Activated naive CD4-positive, alpha-beta T cell treated with anti-CD3 and anti-CD28 coated beads, Interleukin-2, amount 50 U/mL, for 72 hours (primary cell): ENCODE measurements at places on chromosomes 1 and 21. TPM values are rescaled to one million over a fixed set of nuclear protein-coding genes. Genes with fewer than 3 reads are reported as not detected.

Gene RSRP1
- 154 TPM for total RNA-seq

GRCh38 chr1:45922813-45923212 lies 119.4 kb downstream of the MAST2 start:
- DNase-seq = no peak

DNA sequence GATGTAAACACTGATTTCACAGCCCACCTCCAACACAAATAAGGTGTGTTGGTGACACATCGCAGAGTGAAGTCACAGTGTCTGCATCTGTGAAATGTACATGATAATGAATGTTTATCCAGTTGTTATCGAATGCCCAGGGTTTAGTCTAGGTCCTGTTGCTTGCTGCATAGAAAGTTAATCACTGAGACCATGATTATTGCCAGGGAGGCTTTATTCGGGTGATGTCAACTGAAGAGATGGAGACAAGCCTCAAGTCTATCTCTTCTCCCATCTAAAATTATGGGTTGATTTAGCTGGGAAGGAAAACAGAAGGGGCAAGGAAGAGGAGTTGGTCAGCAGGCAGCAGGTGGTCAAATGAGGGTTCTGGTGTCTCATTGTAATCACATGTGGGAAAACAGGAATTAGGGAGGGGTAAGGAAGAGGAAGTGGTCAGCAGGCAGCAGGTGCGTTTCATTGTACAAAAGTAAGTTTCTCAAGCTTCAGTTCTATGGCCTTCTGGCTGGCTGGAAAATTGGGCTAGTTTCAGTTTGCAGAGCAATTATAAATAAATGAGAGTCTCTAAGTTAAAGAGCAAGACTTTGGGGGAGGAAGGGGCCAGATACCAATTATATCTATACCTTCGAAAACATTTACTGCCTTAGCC lies 146.3 kb upstream of the DNAH14 start:
- DNase-seq = no peak

Gene SPRR2B
- total RNA-seq = not detected

Gene SPATA45
- total RNA-seq = not detected

GRCh38 chr1:225131869-225132268 lies 202.4 kb downstream of the DNAH14 start:
- no peak for DNase-seq

Gene NBPF19
- 42.1 TPM for total RNA-seq
